ENCODE measurements at places on chromosomes 7 and 10.
A peak's percentile ranks its signal among the peaks of the same experiment; 100 is the strongest.

DNA sequence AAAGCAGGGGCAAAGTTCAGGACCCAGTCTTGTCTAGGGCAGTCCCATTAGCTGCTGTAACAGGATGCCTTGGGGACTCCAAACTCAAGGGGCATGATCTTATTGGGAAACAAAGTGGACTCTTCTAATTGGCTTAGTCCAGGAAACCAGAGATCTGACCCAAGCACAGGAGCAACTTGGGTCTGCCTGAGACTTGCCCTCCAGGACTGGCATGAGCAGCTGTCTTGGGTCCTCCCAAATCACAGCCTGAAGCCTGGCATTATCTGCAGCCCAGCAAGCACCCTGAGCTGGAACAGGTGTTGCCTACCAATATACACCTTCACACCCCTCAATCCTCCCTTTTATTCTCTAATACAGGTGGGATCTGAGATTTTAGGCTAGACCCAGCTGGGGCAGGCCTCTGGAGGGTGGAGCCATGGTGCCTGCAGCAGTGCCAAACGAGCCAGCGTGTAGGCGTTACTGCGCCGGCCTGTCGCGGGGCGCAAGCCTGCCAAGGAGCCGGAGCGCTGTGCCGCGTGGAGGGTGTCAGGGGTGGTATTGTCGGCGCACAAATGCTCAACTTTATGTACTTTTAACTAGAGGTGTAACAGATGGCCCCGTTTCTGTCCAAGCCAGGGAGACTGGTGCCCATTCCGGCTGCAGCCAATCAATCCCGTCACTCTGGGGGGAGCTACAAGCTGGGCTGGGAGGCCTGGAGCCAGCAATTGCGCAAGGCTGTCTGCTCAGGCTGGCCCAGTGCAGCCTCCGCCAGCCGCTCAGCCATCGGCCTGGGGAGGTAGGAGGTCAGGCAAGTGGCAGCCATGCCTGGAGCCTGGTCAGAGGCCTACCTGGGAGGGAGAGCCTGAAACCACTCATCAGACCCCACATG is 12.8 kb upstream of the LBX1 start:
- no peak for DNase-seq

- no peak for DNase-seq
Observed at GRCh38 chr10:1294748-1295147, 238.6 kb downstream of the WDR37 start.

- no peak for DNase-seq
Observed at GRCh38 chr7:91280604-91281003, 16.4 kb downstream of the FZD1 start.

DNA sequence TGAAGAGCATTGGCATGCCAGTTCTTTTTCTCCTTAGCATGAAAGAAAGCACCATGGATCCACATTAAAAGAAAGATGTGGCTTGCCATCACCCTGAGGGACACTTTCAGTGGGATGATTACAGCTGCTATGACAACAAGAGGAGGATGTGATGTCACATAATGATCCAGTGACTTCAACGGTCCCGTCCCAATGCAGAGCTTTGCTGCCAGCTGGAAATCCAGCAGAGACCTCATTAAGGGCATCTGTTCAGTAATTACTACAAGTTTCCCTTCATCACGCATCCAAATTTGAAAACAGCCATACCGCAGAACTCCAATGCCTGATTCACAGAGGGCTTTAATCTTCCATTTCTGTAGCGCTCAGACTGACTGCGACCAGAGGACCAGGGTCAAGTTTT is 206.6 kb downstream of the LSM5 start:
- DNase-seq, result no peak

GRCh38 chr10:67308912-67309311 is 383.1 kb downstream of the LRRTM3 start:
- DNase-seq, result no peak

DNA sequence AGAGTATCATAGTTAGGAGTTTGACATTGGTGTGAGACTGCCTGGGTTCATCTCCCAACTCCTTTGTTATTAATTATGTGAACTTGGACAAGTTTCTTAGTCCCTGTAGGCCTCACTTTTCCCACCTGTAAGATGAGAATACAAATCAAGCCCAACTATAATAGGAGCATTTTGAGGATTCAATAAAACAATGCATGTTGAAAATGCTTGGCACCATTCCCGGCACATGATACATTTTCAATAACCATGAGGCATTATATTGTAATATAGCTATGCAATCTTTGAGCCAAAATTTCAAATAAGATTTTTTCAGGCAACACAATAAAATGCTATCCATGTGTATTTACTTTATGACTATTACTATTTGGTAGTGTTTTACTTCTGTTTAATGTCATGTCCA is 229.0 kb upstream of the SP4 start:
- no peak for DNase-seq

DNA sequence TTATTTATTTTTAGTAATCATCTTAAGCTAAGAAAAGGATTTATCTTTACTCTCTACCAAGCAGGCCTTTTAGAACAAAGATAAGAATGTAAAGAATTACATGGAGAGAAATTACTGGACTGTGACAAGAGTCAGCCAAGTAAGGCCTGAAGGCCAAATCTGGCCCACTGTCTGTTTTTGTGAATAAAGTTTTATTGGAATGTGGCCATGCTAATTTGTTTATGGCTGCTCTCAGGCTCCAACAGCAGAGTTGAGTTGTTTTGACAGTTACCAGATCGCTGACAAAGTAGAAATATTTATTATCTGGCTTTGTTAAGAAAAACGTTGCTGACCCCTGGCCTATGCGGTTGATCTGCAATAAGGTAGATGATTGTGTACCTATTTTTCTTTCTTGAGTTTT is 6.1 kb downstream of the ARID5B start:
- no peak for DNase-seq

- DNase-seq, result no peak
Observed at GRCh38 chr7:100895701-100895955, at the start of gene ACHE. Gene ACHE, minus strand, starts transcription at chr7:100895888. Its CDS starts 1,656 bp downstream, at chr7:100894232.

GRCh38 chr7:8179486-8179885 is 82.5 kb downstream of the ICA1 start:
- no peak for DNase-seq

- DNase-seq, result no peak
Observed at GRCh38 chr10:21297603-21298383, 227.7 kb downstream of the SKIDA1 start.

DNA sequence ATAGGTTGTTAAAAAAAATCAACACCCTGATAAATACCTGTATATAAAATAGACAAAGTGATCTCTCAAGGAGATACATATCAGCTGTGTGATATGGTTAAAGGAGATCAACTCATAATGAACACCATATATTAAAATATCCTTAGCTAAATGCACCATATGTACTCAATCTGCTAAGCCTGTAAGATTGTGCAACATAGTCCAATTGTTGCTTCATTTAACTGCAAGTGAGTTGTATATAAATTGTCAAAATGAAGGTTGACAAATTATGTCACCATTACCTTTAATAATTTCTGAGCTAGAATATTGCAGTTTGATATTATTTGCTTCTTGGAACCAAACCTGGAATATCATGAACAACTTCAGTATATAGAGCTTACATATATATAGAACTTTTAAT is 283.7 kb downstream of the MALRD1 start:
- no peak for DNase-seq

GRCh38 chr10:111338805-111339204 is 262.0 kb downstream of the ADRA2A start:
- no peak for DNase-seq

GRCh38 chr10:129642427-129642826 is 175.4 kb downstream of the MGMT start:
- DNase-seq, result no peak

DNA sequence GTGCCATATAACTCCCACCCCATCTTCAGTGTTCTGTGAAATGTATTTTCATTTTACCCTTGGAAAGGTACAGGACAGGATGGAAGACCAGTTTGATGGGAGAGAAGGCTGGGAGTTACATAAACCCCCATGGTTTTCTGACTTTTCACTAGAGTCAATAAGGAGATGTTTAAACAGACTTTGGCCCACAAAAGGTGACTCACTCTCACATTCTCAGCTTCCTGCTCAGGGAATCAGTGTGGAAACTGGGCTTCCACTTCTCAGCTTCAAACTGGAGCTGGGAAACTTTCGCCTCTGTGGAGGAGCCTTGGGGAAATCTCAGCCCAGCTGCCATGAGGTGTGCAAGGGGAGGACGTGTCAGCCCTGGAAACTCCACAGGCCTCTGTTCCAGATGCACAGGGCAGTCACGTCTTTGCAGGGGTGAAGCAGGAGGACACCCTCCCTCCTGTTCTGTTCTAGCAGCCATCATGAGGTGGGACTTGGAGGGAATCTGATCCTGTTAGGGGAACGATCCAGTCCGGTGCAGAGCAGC is 560.5 kb upstream of the GALNT17 start:
- DNase-seq, result no peak

DNA sequence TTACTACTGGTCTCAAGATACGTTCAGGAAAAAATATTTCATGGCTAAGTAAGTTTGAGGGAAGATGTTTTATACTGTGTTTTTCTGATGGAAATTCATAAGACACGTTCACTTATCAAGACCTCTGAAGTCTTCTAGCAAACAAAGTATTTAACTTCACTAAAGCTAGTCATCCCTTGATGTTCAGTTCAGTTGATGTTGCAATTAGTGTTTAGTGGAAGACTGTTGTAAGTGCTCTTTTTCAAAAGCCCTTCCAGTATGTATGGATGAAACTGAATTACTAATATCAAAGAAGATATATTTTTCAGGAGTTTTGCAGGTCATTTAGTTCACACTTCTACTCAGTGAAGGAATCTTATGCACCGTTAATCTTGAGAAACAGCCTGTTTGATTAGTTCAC is 25.1 kb downstream of the CUL1 start:
- no peak for DNase-seq

DNA sequence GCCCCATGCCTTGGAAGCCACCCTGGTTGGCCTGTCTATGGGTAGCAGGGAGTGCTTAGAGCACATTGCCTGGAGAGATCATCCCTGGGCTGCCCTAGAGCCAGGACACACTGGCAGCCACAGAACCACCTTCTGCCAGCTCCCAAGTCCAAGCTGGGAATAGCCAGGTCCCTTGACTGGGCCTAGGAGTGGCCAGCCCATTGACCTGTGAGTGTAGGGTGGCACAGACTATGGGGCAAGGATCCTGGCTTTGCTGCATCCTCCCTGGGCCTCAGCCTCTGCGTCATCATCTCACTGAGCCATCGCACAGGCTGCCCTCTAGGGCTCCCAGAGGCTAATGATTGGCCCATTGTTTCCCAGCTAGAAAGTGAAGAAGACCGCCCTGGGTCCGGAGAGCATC is 7.0 kb downstream of the AQP1 start:
- no peak for DNase-seq

DNA sequence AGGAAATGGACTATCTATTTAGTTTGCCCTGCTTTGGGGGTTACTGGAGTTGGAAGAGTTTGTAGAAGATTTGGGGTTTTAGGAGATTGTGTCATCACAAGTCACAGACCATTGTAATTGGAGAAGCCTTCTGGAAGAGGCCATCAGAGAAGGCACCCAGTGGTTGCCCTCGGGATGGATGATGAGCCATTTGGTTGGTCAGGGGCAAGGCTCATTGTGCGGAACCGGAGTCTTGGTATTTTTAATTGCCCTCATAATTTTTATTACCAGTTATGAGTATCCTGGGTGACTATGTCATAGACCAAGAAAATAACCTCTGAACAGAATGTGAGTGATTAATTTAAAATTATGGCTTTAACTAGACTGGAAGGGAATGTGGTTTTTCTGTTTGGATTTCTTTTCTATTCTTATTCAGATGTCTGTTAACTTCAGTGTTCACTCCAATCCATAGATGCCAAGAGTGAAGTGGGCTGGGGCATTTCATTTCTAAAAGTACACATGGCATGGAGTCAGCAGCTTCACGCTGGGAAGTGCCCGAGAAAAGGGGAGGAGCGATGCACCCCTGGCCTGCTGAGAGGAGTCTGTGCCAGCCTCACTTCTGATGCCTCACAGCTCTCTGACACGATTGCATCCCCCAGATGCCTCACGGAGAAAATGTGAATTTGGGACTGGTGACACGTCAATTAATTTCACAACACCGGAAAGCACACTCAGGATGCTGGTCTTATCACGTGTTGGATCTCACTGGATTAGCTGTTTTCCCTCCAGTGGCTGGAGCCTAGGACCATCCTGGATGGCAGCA is 225.6 kb upstream of the IGFBP3 start:
- no peak for DNase-seq

- DNase-seq, result peak; percentile 85
Observed at GRCh38 chr7:150365673-150366398, 2.8 kb upstream of the REPIN1 start.

GRCh38 chr7:32536585-32536984 is 41.3 kb downstream of the AVL9 start:
- no peak for DNase-seq

GRCh38 chr7:157009170-157009777 is 1.2 kb downstream of the MNX1 start:
- DNase-seq, result peak; percentile 41

DNA sequence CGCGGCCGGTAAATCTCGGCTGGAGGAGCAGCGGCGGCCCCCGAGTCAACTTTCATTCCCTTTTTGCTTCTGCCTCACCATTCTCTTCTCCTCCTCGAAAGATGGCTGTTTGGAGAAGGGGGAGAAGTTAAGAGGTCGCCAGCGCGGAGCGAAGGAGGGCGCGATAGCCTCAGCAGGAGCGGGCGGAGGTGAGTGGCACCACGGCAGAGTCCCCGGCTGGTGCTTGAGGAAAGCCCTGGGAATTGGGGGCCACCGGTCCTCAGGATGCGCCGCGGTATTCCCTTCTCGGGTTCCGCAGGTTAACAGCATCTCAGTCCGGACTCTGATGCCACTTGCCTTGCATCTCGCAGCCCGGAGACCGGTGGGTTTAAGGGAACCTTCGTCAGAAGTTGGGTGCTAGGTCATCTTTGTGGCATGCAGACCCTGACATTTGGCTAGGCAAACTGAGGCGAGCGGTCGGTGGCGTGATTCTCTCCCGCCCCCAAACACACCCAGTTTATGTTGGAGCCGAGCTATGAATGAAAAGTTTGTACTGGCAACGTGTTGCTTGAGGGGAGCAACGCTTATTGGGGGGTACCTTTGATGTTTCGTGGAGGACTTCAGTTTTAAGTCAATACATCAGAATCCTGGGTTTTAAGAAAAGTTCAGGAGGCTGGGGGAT is 59.5 kb upstream of the PRPS1L1 start:
- DNase-seq, result peak; percentile 45

GRCh38 chr7:71285571-71286145 is 153.7 kb downstream of the GALNT17 start:
- no peak for DNase-seq

GRCh38 chr7:127177156-127177555 is 75.6 kb downstream of the GRM8 start:
- no peak for DNase-seq

DNA sequence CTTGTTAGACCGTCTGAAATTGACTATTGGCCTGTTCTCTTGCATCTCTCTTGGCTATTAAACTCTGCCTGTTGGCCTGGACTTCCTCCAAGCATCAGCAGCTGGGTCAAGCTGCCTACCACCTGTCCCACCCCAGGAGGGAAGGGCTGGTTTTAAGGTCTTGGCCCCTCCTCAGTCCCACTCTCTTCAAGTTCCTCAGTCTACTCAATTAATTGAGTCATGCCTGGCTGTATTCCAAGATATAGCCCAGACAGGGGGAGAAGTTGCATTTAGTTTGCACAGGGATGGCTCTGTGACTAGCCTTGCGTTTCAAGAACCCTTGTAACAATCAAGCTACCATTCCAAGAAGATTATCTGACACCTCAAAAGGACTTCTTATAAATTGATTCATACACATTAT is 113.8 kb upstream of the GLI3 start:
- no peak for DNase-seq

- DNase-seq, result no peak
Observed at GRCh38 chr10:115777646-115778045, 495.4 kb downstream of the GFRA1 start.

GRCh38 chr7:139168479-139168878 is 59.0 kb upstream of the ZC3HAV1 start:
- DNase-seq, result no peak

Data from B cell (primary cell).